ENCODE measurements at places on chromosomes 2 and 18.

DNA sequence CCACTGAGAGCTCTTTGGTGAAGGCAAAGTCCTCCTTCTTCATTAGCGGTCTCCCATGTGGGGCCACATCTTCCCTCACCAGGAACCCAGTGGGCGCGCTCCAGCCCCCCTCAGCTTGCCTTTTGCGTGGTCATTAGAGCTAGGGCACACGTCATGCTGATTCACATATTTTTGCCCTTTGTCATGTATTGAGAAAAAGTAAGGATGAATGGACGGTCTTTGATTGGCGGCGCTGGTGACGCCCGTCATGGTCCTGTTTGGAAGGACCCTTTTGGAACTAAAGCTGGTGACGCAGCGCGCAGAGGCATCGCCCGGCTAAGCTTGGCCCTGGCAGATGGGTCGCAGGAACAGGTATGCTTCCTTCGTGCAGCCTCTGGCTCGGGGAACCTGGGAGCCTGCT is 3.1 kb downstream of the SLC14A1 start:
- DNase-seq, result no peak

DNA sequence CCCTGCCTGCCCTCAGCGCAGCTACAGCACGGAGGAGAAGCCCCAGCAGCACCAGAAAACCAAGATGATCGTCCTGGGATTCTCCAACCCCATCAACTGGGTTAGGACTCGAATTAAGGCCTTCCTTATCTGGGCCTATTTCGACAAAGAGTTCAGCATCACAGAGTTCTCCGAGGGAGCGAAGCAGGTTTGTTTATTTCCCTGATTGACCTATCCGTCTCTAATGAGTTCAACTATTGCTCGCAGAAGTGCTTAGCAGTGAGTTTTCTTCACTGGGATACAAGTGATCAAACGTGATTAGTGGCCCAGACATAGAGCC is 639 bp downstream of the MAIP1 start:
- no peak for DNase-seq

DNA sequence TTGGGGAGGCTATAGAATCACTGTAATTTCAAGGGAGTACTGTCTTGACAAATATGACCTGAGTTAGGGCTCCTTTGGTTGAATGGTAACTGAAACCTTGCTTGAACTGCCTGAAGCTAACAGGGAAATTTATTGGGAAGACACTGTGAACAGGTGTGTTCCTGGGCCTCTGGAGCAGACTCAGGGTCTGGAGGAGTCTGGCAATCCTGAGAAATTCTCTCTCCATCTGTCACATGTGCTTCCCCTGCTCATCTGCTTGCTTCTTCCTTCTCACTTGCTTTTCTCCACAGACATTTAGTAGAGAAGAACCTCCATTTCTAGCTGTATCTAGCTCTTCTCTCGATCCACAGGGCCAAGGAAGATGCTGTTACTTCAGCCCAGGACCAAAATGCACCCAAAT is 476.5 kb downstream of the LRP1B start:
- DNase-seq, result no peak

GRCh38 chr2:196533772-196534397 is 105.6 kb upstream of the CCDC150 start:
- no peak for DNase-seq

- no peak for DNase-seq
Measured at GRCh38 chr2:150126143-150126740, 361.2 kb downstream of the RND3 start.

GRCh38 chr2:233829193-233830110 is 24.9 kb downstream of the HJURP start:
- no peak for DNase-seq

- DNase-seq, result no peak
Measured at GRCh38 chr2:200708943-200709342, 102.8 kb upstream of the BZW1 start.

DNA sequence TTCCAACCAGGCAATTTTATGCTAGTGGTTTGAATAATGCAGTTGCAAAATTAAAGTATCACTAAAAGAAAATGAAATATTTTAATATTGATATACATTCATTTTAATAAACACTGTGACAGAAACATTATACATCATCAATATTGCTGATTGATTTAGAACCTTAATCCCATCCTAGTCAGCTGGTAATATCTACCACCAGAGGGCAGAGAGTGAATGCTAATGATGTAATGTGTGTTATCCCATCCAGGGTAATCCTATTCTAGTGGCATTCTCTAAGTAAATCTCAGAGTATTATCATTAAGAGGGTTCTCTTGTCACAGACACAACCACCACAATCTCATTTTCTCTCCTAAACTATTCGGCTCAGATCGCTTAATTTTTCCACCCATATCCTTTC is 477.4 kb downstream of the CPS1 start:
- DNase-seq, result no peak

GRCh38 chr2:222796413-222797103 is 64.3 kb upstream of the ACSL3 start:
- no peak for DNase-seq

DNA sequence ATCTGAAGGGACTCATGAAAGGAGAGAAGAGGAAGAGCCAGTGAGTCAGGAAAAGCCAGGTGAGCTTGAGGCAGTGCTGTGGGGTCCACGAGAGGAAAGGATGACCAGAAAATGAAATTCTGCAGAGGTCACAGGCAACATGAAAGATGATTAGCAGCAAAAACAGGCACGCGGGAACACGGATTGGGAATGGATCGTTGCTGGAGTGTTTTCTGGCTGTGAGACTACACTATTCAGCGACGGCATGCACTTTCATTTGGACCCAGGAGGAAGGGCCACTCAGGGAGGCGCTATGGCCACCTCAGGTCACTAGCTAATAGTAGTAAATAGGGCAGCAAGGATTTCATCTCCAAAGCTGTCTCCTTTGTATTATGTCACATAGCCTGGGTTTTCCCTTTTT is 44.8 kb downstream of the ZNF532 start:
- no peak for DNase-seq

- no peak for DNase-seq
Measured at GRCh38 chr2:157838442-157839161, 37.5 kb downstream of the ACVR1 start.

DNA sequence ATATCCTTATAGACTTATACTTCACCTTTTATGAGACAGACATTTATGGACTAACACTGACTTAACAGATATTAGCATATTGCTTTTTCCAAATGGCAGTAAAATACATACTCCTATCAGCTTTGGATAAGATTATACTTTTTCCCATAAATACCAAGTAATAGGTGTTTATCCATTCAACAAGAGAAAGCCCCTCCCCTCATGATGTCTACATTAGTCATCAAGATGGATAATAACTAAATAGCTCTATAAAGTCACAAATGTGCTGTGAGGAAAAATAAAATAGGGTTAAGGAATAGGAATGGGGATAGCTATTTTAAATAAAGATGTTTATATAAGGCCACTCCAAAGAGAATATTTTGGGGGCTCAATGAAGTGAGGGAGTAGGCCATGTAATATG is 39.4 kb downstream of the CSRNP3 start:
- DNase-seq, result no peak

- DNase-seq, result no peak
Measured at GRCh38 chr18:77060151-77060550, 72.4 kb downstream of the MBP start.

DNA sequence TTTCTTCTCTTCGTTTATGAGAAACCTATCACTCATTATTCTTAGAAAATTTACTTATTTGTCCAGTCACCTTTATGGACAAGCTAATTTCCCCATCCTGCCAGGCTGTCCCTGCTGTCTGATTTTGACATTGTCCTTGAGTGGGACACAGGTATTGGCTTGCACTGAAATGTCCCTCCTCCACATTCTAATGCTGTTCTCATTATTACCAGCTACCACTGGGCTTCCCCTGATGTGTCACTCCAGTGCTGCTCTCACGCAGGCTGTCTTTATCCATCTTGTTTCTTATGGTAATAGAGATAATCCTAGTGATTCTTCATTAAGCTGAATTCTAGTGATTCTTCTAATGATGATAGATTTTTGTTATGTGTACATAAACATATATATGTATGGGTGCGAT is 48.1 kb upstream of the RBMS1 start:
- no peak for DNase-seq

GRCh38 chr18:22001912-22002487 is 167.4 kb upstream of the GATA6 start:
- no peak for DNase-seq

DNA sequence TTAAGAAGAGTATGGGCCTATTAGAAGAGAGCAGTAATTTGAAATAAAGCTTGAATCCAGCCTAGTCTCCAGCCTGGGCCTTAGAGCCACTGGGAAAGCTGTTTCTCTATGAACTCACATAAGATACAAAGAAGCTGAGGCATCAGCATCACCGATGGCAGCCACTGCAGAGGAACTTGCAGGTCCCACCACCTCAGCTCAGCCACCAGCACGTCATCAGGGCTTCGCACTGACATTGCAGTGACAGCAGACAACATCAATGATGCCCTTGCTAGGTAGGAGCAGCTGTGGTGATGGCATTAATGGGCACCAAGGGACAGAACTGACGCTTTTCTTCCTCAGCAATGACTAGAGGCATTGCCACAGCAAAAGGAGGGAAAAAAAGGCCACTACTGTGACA is 67.7 kb upstream of the CDC42EP3 start:
- no peak for DNase-seq

DNA sequence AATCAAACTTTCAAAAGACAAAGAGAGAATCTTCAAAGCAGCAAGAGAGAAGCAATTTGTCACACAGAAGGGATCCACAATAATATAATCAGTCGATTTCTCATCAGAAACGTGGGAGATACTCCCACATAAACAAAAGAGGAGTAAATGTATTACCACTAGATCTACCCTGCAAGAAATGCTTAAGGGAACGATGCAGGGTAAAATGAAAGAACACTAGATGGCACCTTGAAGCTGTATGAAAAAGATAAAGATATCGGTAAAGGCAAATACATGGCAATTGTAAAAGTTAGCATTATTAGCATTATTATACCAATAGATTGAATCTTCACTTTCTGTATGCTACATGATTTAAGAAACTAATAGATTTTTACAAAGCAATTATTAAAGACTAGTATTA is 677.0 kb downstream of the SUCLG1 start:
- no peak for DNase-seq

- DNase-seq, result no peak
Measured at GRCh38 chr2:157291018-157291417, 33.5 kb downstream of the GALNT5 start.

GRCh38 chr2:41791523-41791922 is 256.3 kb upstream of the PKDCC start:
- DNase-seq, result no peak

- no peak for DNase-seq
Measured at GRCh38 chr2:26712486-26713465, 20.3 kb downstream of the KCNK3 start.

GRCh38 chr2:62074233-62074632 is 121.7 kb upstream of the B3GNT2 start:
- no peak for DNase-seq

- no peak for DNase-seq
Measured at GRCh38 chr2:177399376-177399775, 6.8 kb downstream of the AGPS start.

- no peak for DNase-seq
Measured at GRCh38 chr2:36389577-36389976, 34.0 kb downstream of the CRIM1 start.

- DNase-seq, result no peak
Measured at GRCh38 chr2:12935796-12936195, 219.1 kb downstream of the TRIB2 start.

DNA sequence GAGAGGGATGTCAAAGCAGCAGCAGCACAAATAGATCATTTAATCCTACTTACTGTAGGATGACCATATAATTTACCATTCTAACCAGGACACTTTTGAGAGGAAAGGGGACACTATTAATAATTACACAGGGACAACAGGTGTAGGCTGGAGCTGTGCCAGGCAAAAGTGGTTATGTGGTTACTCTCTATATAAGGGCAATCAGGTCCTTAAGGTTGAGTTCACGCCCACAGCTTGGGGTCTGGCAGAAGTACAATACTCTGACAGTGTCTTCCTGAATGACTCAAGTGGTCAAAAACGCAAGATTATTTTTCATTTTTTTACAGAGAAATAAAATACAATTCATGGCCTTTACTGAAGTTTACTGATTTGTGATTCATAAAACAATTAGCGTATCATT is 2.8 kb downstream of the PREPL start:
- peak; percentile 12 for DNase-seq

- DNase-seq, result peak; percentile 33
Measured at GRCh38 chr2:223779877-223780276, 57.5 kb downstream of the AP1S3 start.

DNA sequence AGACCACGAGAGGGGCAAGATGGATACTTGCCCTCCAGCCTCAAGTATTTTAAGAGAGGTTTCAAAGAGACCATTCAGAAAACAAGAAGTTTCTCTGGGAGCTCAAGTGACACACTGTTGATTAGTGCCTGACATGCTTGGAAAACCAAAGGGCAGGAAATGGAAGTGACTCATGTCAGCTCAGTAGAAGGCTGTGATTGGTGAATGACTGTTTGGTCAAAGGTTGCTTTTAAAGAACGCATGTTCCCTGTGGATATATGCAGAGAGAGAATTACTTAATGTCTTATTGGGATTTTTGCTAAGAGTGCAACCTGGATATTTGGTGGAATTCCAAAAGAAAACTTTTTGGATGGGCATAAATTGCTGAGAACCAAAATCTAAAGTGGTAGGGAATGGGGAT is 549.9 kb downstream of the XIRP2 start:
- DNase-seq, result no peak

GRCh38 chr2:64881037-64881492 is 108.1 kb upstream of the SLC1A4 start:
- DNase-seq, result no peak

DNA sequence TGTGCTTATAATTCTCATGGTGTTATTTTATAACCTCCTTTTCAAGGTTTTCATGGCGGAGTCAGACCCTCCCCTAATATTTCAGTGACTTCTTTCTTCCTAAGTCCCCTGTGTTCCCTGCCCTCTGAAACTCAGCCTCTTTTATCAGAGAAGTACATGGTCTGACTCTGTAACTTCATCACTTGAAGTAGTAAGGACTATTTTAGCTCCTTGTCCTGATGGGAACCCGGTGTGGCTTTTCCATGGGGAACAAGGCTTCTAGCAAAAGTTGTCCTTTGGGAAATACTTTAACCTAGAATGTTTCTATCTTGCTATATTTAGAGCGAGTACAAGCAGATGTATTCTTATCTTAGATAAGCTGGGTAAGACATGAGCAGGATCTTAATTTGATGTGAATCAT is 117.5 kb downstream of the TRIB2 start:
- DNase-seq, result no peak

GRCh38 chr18:35089891-35090550 is 48.8 kb downstream of the MAPRE2 start:
- no peak for DNase-seq

DNA sequence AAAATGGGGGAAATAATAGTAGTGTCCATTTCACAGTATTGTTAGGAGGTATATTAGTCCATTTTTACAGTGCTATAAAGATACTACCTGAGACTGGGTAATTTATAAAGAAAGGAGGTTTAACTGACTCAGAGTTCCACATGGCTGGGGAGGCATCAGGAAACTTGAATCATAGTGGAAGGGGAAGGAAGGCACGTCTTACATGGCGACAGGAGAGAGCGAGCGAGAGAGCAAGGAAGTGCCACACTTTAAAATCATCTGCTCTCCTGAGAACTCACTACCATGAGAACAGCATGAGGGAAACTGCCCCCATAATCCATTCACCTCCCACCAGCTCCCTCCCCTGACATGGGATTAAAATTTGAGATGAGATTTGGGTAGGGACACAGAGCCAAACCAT is 23.4 kb downstream of the MGAT5 start:
- DNase-seq, result no peak
